CD4-positive, alpha-beta T cell treated with Interferon gamma for 1 hour (primary cell): ENCODE measurements at places on chromosomes 12 and 14.
A peak's percentile ranks its signal among the peaks of the same experiment; 100 is the strongest.

DNA sequence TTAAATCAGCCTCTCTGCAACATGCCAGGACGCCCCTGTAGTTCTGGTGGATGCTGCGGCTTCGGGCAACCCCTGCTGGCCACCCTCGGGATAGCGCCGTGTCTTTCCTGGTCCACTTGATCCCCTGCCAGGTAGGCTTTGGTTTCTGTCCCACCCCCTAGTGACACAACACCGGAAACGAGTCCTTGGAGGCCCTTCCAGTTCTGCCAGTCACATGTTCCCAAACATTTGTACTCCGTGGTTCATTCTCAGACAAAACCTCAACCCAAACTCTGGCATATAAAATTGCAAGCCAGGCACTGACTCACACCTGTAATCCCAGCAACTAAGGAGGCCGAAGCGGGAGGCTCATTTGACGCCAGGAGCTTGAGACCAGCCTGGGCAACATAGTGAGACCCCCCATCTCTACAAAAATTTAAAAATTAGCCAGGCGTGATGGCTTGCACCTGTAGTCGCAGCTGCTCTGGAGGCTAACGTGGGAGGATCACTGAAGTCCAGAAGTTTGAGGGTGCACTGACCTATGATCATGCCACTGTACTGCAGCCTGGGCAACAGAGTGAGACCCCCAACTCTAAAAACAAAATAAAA lies 37.0 kb downstream of the RASAL1 start:
- DNase-seq = peak; percentile 50

DNA sequence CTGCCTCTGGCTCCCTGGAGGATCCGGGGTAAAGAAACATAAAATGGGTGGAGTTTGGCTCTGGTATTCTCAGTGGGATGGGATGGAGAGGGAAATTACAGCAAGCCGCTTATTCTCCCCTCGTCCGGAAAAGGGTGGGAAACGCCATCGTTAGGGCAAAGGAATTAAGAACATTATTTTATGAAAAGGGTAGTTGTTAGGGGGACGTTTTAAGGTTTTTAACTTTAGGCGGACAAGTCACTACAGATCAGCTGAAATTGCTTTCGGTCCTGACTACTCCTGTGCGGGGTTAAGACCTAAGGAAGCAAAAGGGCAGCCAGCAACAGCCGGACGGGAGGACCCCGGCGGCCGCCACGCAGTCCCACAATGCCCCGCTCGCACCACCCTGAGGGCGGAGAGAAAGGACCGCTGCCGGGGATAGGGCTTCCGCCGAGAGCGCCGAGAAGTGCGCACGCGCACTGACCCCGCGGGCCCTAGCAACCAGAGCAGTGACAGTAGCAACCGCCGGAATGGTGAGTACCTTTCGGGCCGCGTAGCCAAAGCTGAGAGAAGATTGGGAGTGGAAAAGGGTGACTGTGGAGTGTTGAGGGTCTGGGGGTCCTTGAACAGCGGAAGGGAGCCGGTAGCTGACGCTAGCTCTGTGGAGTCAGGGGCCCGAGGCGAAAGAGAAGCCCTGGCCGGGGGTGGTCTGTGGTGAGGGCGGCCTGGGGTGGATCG lies at the start of gene DNAL1:
TSS of gene DNAL1 (plus strand) at position 456 of the 717 bp plus-strand sequence. CDS start at position 510, 54 bp downstream.
- peak; percentile 92 for DNase-seq

DNA sequence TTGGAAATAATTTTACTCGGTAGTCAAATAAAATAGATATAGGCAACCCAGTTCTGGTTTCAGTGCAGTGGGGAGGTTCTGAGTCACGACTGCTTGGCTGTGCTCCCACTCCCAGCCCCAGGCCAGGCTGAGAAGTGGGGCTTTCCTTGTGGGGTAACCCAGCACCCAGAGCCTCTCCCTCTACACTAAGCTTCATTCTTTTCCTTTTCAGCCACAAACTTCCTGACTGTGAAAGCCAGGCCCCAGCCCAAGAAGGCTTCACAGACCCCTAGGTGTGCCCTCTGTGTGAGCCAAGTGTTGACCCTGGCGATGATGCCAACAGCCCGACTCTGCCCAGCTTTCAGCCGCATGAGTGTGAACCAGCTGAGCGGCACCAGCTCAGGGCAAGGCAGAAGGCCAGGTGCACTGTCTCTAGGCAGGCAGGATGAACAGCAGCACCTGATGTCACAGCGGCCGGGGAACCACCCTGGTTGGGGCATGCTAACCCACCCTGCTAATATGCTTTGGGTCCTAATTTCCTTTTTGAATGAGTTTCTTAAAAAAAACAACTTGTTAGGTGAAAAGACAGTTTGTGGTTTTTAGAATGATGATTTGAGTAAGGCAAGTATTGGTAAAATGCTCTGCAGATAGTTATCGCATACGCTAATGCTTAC lies 42.2 kb upstream of the ATP23 start:
- peak; percentile 87 for DNase-seq

GRCh38 chr12:61546296-61546695 lies 713.9 kb upstream of the USP15 start:
- DNase-seq = no peak

DNA sequence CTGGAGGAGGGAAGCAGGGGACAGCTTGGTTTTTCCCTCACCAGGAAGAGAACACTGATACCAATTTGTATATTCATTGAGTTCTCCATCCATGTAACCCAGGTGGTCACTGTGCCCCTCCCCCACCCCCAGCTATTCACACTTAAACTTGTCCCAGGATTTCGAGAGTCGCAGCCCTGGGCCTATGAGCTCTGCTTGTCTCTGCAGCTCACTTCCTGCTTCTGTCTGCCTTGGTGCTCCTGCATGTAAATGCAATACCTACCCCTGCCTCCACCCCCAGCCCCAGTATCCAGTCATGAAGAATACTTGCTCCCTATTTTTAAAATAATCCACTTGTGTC lies 452.2 kb downstream of the BCL11B start:
- no peak for DNase-seq

DNA sequence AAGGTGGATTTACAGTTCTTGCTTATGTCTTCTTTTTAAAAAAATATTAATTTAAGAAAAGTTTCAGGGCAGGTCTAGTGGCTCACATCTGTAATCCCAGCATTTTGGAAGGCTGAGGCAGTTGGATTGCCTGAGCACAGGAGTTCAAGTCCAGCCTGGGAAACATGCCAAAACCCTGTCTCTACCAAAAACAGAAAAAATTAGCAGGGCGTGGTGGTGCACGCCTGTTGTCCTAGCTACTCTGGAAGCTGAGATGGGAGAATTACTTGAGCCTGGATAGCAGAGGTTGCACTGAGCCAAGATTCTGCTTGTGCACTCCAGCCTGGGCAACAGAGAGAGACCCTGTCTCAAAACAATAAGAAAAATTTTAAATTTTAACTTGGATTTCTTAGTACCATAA lies 5.4 kb upstream of the TAS2R46 start:
- no peak for DNase-seq

GRCh38 chr12:124303579-124304313 lies 8.9 kb downstream of the RFLNA start:
- DNase-seq = no peak

DNA sequence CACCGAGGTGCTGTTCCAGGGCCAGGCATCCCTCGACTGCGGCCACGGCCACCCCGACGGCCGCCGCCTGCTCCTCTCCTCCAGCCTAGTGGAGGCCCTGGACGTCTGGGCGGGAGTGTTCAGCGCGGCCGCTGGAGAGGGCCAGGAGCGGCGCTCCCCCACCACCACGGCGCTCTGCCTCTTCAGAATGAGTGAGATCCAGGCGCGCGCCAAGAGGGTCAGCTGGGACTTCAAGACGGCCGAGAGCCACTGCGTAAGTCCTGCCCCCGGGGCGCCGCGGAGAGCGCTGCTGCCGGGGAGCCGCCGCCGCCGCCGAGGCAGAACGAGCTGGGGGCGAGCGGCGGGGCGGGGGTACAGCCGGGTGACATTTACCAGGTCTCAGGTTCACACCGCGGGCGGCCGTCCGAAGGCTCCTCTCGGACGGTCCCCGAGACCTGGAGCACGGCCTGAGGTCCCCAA lies 1.4 kb downstream of the PLXNC1 start:
- DNase-seq = no peak

DNA sequence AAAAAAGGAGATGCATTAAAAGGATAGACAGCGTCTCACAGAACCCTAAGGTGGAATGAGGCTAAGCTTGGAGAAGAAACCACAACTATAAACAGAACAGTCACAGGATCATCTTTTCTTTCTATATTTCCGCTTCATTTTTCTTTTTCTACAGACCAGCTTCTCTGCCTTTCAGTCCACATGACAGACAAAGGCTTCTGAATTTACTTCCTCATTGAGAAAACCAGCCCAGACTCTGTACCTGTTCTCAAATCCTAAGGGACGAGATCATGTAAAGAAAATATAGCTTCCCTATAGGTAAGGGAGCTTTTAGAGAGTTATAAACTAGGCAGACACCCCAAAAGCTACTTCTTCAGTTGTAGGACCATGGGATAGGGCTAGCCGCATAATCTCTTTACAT lies 17.4 kb downstream of the SGPP1 start:
- DNase-seq = no peak

DNA sequence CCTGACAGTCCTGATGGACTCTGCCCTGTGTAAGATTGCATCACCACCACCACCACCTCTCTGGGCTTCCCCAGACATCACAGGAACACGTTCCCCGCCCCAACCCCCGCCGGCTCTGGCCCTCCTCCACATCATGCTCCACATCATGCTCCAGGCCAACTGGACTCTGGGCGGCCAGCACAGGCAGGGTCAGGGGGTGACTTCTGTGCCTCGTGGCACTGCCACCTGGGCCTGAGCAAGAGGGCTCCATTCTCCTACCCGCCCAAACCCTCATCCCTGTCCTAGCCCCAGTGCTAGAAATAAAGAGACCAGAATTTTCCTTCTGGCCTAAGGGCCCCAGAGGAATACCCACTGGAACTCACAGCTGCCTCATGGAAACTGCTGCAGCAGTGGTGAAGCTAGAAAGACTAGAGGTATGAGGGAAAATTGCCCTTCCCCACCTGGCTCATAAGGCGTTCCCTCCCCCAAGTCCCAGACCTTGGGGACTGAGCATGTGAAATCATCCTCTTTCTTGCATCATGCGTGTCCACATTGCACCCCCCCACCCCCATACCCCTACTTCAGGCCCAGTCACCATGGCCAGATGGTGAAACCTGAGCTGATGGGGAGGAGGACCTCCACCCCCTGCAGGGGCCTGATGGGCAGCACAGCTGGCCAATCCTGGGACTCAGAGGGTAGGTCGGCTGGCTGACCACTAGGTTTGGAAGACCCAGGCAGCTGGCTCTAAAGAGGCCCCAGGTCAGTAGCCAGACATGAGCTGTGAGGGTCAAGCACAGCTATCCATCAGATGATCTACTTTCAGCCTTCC lies at the start of gene INHBE:
TSS of gene INHBE (plus strand) at position 742 of the 808 bp plus-strand sequence. CDS start 230 bp downstream, outside the sequence.
- no peak for DNase-seq

DNA sequence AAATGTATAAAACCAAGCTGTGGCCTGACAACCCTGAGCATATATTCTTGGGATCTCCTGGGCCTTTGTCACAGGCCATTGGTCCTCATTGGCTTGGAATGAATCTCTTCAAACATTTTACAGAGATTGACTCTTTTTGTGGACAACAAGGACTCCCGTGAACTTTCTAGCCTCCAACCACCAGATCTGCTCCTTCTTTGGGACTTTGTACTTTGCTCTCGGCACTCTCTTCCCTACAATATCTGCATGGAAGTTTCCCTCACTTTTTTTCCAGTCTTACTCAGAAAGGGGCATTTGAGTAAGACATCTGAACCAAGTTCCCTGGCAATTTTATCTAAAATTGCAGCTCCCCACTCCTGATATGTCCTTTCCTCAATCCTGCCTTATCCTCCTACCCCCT lies 158.8 kb downstream of the PHLDA1 start:
- DNase-seq = no peak

- no peak for DNase-seq
Measured at GRCh38 chr14:101591582-101591981, 30.3 kb downstream of the DIO3 start.

DNA sequence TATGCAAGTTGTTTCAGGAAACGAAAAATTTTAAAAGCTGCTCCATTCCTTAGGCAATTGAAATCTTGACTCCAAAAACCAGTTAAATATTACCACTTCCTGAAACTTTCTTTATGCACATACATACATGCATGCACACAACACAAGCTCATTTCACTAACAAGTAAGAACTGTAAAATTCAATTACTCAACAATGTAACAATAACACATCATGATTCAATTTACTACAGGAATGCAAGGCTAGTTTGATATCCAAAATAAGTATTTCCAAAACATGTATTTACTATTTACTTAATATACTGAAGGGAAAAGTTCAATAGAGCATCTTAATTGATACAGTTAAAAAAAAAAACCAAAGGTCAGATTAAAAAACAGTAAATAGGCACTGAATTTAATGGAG lies 19.6 kb downstream of the NAP1L1 start:
- no peak for DNase-seq

GRCh38 chr12:107736914-107737313 lies 24.0 kb downstream of the PRDM4 start:
- DNase-seq = peak; percentile 85

DNA sequence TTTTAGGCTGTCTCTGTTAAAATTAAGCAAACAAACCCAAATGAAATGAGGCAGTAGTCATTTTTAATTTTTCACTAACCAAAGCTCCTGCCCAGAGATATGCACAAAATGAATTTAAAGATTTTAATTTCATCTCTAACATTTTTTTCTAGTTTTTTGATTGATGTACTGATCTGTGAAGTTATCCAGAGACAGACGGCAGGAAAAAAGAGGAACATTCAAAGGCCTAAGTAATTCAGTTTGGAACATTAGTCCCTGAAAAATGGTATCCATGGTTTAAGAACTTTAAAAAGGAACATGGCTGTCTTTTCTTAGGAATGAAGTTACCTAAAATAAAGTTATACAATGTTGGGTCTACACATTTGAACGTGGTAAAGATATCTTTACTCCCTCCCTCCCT lies 498.8 kb upstream of the LMO3 start:
- DNase-seq = no peak

DNA sequence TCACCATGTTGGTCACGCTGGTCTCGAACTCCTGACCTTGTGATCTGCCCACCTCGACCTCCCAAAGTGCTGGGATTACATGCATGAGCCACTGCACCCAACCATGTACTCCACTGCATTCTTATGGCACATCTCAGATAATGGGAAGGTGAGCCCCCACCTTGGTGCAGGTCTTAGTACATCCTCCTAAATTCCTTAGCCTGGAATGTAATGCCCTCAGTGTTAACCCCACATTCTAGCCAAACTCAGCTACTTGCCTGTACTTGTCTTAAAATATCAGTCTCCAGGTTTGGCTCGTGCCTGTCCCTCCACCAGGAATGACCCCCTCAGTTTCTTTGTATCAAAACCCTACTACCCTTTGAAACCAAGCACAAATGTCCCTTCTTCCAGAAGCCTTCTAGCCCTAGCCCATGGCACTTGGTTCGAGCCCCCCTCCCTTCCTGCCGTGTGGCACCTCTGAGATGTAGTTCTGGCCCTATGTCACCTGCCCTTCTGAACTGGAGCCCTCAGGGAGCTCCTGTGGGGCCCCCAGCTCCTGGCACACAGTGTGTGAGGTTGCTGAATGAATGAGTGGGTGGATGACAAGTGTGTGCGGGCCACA lies 8.4 kb downstream of the KCNH3 start:
- DNase-seq = no peak

GRCh38 chr12:110253176-110253575 lies 27.9 kb upstream of the ATP2A2 start:
- peak; percentile 43 for DNase-seq
